ENCODE measurements at places on chromosomes 4 and X.

DNA sequence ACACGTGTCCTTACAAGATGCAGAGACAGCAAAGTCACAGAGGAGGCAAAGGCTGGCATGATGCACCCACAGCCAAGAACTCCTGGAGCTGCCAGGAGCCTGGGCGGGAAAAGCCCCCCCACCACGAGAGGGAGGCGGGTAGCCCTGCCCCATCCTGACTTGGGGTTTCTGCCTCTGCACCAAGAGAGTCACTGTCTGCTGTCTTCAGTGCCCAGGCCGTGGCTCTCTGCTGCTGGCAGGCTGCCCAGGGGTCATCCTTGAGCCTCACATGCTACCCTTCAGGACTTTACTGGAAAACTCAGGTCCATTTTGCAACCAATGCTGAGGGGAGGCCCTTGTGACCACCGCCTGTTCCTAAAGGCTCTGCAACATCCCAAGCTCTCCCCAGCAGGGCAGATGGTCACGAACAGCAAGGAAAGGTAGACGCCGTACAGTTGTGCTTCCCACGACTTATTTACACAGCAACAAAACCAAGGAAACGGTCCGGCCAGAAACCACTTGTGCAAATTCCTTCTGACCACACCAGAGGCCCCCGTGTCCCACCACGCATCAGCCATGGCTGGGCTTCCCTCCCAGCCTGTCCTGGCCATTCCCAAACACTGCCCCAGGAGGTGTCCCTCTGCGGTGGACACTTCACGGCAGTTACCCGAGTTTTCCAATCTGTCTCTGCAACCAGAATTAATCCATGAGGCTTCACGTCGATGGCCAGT, 56.9 kb downstream of the ACOX3 start:
- no peak for DNase-seq

DNA sequence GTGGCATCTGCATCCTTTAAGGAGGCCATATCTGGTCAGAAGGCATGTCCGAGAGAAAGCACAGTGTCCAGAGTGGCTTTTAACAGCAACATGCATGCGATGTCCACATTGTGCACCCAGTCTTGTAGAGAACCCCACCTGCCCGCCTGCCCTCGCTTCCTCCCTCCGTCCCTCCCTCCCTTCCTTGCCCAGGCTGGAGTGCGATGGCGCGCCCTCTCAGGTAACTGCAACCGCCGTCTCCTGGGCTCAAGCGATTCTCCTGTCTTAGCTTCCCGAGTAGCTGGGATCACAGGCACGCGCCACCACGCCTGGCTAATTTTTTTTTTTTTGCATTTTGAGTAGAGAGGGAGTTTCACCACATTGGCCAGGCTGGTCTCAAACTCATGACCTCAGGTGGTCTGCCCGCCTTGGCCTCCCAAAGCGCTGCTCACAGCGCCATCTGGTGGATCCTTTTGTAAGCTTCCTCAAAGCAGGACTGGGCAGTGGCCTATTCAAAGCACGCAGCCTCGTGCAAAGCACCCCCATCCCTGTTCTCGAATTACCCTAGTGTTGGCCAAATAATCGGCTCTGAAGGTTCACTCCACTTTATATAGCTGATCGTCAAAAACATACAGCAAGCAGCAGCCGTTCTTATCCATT, 15.0 kb downstream of the BRCC3 start:
- DNase-seq = peak; percentile 47

- no peak for DNase-seq
Measured at GRCh38 chr4:77695774-77696173, 90.2 kb downstream of the CXCL13 start.

DNA sequence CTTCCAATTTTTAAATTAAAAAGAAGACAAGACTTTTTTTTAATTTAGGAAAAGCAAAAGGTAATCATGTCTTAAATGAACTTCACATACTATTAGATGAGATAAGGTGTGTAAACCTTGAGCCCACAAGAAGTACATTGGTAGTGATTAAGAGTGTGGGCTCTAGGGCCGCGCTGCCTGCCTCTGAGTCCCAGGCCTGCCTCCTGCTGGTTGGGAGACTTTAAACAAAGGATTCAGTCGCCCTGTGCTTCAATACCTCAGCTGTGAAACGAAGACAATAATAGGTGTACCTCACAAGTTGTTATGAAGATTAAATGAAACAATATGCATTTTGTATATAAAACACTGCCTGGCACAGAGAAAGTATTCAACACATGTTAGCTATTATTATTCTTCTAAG, 95.9 kb upstream of the MYOZ2 start:
- no peak for DNase-seq

DNA sequence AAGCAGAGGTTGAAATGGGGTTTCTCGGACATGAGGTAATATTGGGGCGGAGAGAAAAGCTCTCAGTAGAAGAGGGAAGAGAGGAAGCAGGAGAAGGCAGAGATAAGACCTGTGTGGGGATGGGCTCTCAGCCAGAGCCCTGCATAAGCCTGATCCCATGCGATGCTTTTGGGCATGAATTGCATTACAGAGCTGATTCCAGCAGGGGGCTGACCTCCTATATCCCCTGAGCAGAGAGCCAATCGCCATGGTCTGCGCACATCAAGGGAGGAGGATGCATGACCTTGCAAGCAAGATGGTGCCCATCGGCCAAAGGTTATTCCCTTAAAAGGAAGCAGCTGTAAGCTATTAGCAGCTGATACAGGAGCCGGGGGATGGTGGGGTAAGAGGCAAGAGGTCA, 7.6 kb downstream of the ANOS1 start:
- no peak for DNase-seq

DNA sequence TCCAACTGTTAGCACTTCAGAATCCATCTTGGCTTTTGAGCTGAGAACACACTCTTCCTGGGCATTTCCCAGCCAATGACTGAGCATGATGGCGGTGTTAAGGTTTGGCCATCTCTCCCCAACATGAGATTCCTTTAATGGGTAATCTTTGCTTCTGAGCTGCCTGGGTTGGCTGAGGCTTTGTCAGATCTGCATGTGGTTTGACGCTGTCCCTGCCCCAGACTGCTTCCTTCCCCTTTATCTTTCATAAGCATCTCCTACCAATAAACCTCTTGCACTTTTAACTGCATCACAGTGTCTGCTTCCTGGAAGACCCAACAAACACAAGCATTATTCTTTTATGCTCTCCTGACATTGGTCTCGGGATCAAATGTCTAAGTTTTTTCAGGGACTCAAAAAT, 31.5 kb upstream of the DIPK2B start:
- peak; percentile 45 for DNase-seq

DNA sequence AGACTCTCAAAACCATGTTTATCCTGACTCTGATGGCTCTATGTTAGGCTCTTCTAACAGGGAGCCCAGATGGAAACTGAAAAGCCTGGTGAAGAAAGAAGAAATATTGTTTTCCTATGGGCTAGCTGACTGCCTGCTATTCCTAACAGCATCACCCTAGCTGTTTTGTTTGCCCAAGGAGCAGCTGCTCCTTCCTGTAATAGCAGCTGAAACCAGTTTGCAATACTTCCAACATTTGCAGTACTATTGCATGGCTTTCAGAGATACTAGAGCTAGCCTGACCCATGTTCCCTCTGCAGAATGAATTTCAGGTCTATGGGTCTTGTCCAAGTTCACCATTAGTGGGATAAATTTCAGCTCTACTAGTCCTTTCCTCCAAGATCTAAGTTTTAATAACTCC, 495.2 kb downstream of the INPP4B start:
- no peak for DNase-seq

DNA sequence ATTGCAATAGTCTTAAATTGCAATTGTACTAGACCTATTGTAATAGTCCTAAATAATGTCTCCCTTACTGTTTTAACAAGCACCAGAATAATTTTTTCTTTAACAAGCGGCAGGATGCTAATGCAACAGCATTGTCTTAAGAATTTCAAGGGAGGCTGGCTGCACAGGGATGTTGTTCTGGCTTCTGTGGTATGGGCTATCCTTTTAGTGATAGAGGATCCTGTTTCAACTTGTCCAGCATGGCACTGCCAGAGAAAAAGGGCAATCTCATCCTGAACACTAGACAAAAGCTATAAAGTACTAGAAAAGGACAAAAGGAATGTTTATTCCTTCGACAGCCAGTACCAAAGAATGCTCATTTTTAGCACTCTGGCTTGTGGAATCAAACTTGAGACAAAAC, 405.5 kb upstream of the ACTRT1 start:
- DNase-seq = no peak

GRCh38 chrX:30938295-30938694, 49.2 kb upstream of the TAB3 start:
- DNase-seq = no peak

- DNase-seq = no peak
Measured at GRCh38 chr4:59537246-59537886, 1662.8 kb upstream of the ADGRL3 start.

- DNase-seq = no peak
Measured at GRCh38 chrX:24148121-24148520, 1.4 kb upstream of the ZFX start.

DNA sequence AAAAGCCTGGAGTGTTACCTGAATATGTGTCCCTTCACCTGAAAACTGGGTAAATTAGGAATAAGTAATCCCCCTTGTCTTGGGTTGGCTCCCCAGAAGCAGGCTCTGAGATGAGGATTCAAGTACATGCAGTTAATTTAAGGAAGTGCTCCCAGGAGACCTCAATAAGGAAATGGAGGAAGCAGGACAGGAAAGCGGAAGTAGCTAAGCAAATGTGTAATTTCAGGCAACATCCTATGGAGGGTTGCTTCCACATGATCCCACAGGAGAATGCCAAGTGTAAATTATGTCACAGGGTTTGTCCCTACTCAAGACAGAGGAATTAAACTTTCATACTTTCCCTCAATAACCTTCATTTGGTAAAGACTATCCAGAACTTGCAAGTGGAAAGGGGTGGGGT, 48.1 kb upstream of the ARHGEF6 start:
- DNase-seq = no peak

DNA sequence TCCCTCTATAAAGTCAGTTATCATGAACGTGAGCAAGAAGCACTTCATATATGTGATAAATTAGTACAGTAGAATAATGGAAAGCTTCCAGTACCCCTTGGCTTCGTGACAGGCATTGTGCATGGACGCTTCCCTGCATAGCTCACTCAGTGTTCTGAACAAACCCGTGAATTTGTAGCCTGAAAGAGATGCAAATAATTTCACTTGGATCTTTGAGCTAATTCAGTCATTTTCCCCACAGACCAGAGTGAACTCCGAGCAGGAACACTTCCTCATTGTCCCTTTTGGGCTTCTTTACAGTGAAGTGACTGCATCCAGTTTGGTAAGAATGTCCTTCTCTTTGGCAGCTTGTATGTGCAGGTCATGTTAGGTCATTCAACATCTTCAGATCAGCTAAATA, 50.1 kb downstream of the ADD1 start:
- DNase-seq = no peak

DNA sequence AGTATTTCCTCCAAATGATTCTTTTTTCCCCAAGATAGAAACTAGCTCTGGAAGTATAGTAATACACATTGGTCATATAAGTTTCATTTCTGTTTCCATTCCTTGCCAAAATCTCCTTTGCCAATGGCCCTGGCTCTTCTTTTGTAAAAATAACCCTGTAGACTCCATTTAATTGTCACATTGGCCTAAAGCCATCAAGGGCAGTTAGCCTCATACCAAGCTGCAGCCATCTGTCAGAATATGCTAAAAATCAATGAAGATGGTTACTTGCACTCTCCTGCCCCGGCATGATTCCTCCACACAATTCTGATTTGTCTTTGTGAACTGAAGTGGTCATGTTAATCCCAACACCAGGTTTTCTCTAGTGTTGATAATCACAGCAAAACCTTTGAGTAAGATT, 380.5 kb downstream of the SH2D1A start:
- no peak for DNase-seq

GRCh38 chr4:79625361-79625760, 217.3 kb upstream of the GK2 start:
- no peak for DNase-seq

DNA sequence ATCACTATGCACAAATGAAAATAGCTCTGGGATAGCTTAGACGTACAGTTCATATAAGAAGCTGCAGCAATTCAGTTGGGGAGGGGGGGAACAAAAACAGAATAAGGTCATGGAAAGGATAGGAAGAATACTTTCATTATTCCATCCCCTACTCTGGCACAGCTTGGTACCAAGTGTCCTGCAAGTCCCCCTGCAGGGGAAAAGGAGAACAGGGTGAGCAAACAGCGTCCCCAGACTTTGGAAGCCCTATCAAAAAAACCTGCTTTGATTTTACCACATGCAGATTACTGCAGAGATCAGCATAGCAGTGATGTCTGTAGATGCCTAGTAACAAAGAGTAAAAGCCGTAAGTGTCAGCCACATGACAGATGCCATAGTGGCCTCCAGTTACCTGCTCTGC, 209.4 kb upstream of the NEIL3 start:
- DNase-seq = no peak

DNA sequence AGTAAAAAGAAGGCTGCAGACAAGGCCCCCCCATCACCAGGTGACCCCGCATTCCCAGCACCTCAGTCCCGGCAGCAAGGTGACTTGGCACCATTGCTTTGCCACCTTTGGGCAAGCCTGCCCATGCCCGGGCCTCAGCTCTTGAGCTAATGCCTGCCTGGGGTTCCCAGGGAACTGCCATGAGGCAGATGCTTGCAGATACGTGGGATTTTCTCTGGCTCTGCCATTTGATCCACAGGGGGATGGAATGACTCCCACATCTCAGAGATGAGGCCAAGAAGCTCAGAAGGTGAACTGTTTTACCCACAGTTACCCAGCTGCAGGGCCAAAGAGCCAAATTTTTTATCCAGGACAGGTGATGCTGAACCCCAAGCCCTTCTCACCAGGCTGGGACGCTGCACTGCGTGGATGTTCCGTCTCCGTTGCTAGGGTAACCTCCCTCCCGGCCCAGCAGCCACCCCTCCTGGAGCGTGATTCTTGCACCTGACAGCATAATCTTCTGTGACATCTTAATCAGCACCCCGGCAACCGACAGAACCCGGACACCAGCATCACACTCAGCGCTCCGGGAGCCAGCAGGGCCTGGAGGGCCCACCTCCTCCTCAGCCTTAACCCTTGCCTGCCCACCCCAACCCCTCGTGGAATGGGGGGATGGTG, 15.7 kb upstream of the MSX1 start:
- no peak for DNase-seq

GRCh38 chrX:68872171-68872570, 43.4 kb downstream of the EFNB1 start:
- DNase-seq = no peak

DNA sequence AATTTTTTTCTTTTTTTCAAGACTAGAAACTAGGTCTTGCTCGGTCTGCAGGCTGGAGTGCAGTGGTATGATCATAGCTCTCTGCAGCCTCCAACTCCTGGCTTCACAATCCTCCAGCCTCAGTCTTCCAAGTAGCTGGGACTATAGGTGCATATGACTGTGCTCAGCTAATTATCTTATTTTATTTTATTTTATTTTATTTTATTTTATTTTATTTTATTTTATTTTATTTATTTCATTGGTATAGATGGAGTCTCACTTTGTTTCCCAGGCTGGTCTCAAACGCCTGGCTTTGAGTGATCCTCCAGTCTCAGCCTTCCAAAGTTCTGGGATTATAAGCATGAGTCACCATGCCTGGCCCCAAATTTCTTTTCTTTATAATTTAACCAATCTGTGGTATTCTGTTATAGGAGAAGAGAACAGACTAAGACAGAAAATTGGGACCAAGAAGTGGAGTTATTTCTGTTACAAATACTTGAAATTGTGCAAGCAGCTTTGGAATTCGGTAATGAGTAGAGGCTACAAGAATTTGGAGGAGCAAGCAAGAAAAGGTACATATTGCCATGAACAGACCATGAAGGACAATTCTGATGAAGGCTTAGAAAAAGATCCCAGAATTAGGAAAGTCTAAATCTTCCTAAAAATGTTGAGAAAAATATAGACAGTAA, 4.0 kb upstream of the PRDM5 start:
- no peak for DNase-seq

GRCh38 chrX:8720136-8720535, 11.8 kb downstream of the ANOS1 start:
- DNase-seq = no peak

GRCh38 chrX:23907498-23908218, at the start of the genes APOO and CXorf58:
TSS of gene APOO (minus strand) at chrX:23907938. CDS start at chrX:23907702, 236 bp downstream.
TSS of gene CXorf58 (plus strand) at chrX:23908006. CDS start at chrX:23910303, 2,297 bp downstream.
- DNase-seq = peak; percentile 93
